Daoy (cell line): ENCODE measurements at places on chromosomes 3 and 15. TPM values are rescaled to one million over a fixed set of nuclear protein-coding genes. Genes with fewer than 3 reads are reported as not detected.

The GOLGA8G gene
- 0.21 TPM in 1 of 2 replicates, not detected in the other for total RNA-seq

The SLC35A5 gene
- total RNA-seq: 36.3 and 56.1 TPM in 2 replicates

The CD96 gene
- total RNA-seq: not detected in 2 replicates

The BCHE gene
- 1.5 and 1.7 TPM in 2 replicates for total RNA-seq

The C3orf22 gene
- not detected in 2 replicates for total RNA-seq

The ZIC4 gene
- total RNA-seq: 0.17 TPM in 1 of 2 replicates, not detected in the other

The ACKR2 gene
- total RNA-seq: 0.23 TPM in 1 of 2 replicates, not detected in the other

The PCOLCE2 gene
- 13.8 and 27.8 TPM in 2 replicates for total RNA-seq

The GOLGA6A gene
- 0.06 TPM in 1 of 2 replicates, not detected in the other for total RNA-seq

The SACM1L gene
- total RNA-seq: 15.3 and 15.7 TPM in 2 replicates

The SLC7A14 gene
- 0.17 and 0.18 TPM in 2 replicates for total RNA-seq

The CA12 gene
- 5.0 and 5.2 TPM in 2 replicates for total RNA-seq

The SLC28A1 gene
- total RNA-seq: not detected in 2 replicates
